ENCODE measurements at places on chromosomes 2 and 18. TPM values are rescaled to one million over a fixed set of nuclear protein-coding genes. Genes with fewer than 3 reads are reported as not detected.

SERPINB12 gene
- 0.05 TPM for polyA plus RNA-seq

DNA sequence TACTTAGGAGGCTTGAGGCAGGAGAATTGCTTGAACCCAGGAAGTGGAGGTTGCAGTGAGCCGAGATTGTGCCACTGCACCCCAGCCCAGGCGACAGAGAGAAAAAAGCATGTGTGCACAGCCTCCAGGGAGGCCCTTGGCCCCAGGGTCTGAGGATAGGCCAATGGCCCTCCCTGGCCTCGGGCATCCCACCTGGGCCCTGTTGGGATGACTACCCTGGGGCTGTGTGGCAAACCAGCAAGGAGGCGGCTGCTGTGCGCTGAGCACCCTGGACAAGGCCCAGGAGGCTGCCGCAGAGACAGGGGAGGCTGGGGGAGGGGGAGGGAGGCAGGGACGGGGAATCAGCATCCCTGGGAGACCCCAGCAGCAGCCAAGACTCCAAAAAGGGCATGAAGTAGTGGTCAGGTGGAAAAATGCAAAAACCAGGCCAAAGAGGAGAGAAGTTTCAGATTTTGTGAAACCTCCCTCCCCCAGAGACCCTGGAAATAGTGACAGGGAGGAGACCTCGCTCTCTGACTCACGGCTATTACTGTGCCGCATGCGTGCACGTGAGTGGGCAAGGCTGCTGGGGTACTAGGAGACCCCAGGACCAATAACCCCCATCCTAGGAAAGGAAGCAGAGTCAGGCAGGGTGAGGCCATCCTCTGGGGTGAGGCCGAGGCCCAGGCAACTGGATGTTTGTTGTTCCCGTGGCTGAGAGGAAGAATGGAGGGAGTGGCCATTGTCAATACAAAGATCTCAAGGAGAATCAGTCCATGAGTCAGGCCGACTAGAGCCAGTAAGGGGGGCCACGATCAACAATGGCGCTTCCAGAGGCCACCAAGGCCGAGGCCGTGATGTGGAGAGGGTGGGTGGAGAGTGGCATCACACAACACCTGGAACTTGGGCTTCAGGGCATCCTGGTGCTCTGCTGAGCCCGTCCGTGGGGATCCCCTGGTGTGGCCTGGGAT is 16.0 kb upstream of the B3GNT7 start:
- DNase-seq: no peak

- no peak for DNase-seq
These were observed 749 bp downstream of the STK25 start for GRCh38 chr2:241507430-241508239.

- DNase-seq: no peak
These were observed 51.7 kb upstream of the SATB2 start for GRCh38 chr2:199509403-199509802.

- no peak for DNase-seq
These were observed 257.3 kb downstream of the GLI2 start for GRCh38 chr2:120992791-120993555.

GRCh38 chr18:8034674-8035073 is 467.6 kb downstream of the PTPRM start:
- DNase-seq: no peak

APOB gene
- not detected for polyA plus RNA-seq

GRCh38 chr18:12391487-12392165 is 14.6 kb upstream of the AFG3L2 start:
- DNase-seq: no peak

DNA sequence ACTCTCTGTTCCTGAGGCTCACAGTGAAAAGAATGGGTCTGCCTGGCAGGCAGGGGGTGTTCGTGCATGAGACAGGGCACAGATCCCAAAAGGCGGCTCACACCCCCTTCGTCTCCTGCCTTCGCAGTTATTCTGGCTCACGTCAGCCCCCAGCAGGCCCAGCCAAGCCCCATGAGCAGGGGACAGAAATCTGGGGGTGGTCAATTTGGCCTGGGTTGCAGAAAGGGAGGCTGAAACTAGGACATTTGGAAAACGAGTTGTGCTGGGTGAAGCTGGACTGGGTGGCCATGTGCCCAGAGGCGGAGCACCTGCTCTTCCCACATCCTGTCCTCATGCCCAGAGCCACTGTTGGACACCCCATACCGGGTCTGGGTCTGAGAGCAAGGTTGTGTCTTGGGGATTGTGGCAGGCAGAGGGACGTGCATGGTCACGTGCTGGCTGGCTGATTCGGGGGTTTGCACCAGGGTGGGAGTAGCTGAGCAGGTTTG is 99.0 kb upstream of the MCFD2 start:
- DNase-seq: no peak

DNA sequence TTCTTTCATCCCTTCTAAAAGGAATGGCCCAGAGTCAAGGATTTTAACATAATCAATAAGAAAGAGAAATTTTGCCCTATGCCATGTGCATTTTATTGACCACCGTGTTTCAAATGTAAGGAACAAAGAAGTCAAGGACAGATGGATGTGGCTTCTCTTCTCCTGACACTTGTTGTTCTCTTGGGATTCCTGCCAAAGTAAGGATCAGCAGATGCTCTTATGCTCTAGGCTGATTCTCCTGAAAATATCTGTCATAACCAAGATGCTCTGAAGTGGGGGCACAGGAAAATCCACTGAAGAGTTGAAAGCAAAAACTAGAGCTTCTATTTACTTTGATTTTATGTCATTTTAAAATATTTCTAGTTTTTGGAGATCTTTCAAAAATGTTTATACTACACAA is 72.9 kb upstream of the SYT4 start:
- DNase-seq: no peak

DNA sequence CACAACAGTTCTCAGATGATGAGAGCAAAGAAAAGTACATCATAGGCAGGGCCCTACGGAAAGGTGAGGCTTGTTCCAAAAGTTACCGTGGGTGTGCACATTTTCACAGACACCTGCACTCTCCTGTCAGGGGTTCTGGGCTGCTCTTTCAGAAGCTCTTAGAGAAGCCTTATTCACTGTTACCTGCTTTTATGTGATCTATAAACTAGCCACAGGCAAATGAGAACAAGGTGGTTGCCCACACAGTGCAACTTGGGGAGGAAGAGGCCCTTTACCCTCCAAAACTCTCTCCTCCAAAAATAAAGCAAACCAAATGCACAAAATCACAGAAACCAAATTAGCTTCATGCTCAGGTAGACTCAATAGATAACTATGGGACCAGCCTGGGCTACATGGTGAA is 11.1 kb upstream of the CUL3 start:
- DNase-seq: no peak

DNA sequence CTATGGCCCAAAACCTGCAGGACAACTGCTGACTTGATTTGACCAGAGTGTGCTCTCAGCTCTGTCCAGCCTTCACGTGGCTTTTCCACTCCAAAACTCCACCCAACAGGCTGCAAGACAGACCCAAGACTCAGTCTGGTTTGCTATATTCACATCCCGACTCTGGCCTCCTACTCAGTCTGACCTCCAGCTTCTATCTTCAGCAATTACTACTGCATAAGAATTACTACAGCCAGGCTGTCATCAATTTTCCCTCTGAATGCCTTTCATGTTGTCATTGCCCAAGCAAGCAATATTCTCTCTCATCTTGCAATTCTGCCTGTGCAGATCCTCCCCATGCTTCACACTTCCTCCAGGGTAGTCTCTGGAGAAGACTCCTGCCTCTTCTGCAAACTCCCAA is 53.6 kb upstream of the GYPC start:
- no peak for DNase-seq
